ENCODE measurements at places on chromosomes 13 and 19.

GRCh38 chr19:33612928-33613619 lies 8.7 kb upstream of the CHST8 start:
- DNase-seq: no peak

- no peak for DNase-seq
Measured at GRCh38 chr19:5907241-5907640, 2.6 kb downstream of the VMAC start.

DNA sequence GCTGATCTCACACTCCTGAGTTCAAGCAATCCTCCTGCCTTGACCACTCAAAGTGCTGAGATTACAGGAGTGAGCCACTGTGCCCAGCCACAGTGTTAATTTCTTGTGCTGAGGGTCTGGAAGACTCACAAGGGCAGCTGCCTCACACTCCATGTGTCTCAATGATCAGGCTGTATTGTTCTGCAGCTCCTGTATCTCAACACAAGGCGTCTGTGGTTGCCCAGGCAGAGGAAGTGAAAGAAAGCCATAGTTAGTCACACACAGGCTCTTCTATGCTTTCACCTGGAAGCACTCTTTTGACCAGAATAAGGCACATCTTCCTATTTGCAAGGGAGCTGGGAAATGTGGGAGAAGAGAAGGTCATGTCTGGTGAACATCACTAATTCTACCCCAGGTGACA lies 107.3 kb upstream of the ZNF507 start:
- DNase-seq: no peak

GRCh38 chr19:41649827-41650226 lies 23.0 kb upstream of the CEACAM4 start:
- DNase-seq: no peak

- DNase-seq: no peak
Measured at GRCh38 chr13:44012910-44013757, 133.4 kb downstream of the LACC1 start.

DNA sequence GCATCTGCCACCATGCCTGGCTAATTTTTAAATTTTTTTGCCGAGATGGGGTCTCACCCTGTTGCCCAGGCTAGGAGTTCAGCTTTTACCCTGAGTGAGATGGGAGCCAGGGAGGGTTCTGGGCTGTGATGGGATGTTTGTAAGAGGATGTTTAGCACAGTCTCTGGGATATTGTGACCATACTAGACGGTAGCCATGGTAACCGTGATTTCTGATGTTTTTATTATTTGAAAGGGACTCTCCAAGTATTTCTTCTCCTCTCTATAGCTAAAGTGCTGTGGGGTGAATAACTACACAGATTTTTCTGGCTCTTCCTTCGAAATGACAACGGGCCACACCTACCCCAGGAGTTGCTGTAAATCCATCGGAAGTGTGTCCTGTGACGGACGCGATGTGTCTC lies 10.4 kb downstream of the TSPAN16 start:
- DNase-seq: no peak
